IPS DF 19.7 (cell line): ENCODE measurements at places on chromosomes 5 and 9.

GRCh38 chr5:157253547-157253946, 12.4 kb upstream of the CYFIP2 start:
- DNase-seq = no peak

- no peak for DNase-seq
Observed at GRCh38 chr9:121619545-121620324, 31.7 kb upstream of the DAB2IP start.

GRCh38 chr9:34331196-34331595, 1.8 kb downstream of the NUDT2 start:
- no peak for DNase-seq

DNA sequence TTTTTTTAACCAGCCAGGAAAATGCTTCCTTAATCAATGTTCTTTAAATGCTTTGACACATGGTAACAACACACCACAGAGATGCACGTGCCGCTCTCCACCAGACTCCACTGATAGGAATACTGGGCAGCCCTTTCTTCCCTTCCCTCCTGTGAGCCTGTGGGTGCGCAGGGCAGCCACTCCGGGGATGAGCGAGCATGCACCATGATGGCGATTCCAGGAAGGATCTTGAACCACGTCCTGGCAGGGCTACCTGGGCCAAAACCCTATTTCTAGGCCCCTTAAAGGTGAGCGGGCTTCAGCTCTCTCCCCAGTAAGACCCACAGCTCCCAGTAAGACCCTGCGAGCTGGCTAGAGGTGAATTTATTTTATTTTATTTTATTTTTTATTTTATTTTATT, 128.2 kb downstream of the MVB12B start:
- DNase-seq = no peak

DNA sequence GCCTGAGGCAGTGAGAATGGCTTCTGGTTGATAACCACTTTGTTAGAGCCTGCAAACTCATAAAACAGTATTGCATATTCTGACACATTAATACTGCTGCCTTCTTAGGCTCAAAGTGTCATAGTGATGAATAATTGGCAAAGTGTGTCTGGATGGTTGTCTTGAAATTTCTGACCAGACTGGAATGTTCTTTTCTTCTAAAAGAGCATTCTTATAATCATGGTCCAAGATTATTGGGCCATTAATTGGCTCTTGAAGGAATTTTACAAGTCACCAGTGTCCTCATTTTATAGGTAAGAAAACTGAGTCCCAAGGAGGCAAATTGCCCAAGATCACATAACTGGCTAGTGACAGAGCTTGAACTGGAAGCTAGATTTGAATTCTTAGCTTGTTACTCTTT, 111.7 kb downstream of the PCSK1 start:
- no peak for DNase-seq
